ENCODE measurements at places on chromosomes 5 and 9.

- DNase-seq = no peak
These were observed 591.6 kb upstream of the DMAC1 start for GRCh38 chr9:8391132-8391531.

DNA sequence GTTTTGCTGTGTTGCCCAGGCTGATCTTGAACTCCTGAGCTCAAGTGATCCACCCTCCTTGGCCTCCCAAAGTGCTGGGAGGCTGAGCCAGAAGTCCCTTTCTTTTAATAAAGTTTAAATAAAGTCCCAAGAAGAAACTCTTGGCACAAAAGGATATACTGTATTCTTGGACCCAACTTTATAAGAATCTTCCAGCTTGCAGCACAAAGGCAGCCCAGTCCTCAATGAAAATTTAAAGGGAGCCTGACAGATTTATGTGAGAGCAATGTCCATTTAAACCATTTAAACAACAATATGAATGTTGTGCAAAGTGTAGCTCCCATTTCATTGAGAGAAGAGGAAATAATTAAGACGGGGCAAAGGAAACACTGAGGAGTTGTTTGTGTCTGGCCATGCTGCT, 217.0 kb downstream of the DOCK8 start:
- no peak for DNase-seq

GRCh38 chr5:33696411-33696810, 195.4 kb downstream of the ADAMTS12 start:
- DNase-seq = no peak

- no peak for DNase-seq
These were observed 20.2 kb downstream of the SH3GLB2 start for GRCh38 chr9:129007766-129008468.
